ENCODE measurements at places on chromosomes 1 and 21.

- no peak for DNase-seq
These were observed 190.7 kb upstream of the KIAA0040 start for GRCh38 chr1:175383239-175383638.

GRCh38 chr1:7589080-7589735 lies 181.9 kb upstream of the VAMP3 start:
- no peak for DNase-seq

DNA sequence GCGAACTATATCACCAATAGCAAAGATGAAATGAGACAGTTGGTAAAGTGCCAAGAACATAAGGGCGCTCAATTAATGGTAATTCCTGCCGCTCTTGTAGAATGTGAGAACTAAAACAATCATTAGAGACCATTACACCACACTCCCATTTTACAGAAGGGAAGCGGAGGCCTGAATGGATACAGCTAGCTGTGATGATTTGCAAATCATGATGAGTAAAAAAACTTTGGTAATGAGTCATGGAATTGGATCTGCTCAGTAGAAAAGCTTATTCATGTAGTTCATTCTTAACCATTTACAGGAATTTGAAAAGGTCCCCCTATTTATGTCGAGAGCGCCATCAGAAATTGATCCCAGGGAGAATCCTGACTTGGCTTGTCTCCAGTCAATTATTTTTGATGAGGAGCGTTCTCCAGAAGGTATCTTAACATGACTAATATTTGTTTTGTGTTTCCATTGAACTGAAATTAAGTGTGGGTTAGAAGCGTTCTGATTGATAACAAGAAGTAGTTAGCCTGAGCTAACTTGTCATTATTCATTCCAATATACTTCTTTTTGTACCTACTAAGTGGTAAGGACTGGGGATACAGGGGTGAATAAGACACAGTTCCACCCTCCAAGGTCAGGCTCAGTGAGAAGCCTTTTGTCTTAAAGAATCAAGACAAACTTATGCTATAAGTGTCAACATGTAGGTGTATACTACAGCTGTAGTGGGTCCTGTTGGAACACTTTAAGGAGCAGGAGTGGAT lies 812 bp downstream of the TTC4 start:
- no peak for DNase-seq

DNA sequence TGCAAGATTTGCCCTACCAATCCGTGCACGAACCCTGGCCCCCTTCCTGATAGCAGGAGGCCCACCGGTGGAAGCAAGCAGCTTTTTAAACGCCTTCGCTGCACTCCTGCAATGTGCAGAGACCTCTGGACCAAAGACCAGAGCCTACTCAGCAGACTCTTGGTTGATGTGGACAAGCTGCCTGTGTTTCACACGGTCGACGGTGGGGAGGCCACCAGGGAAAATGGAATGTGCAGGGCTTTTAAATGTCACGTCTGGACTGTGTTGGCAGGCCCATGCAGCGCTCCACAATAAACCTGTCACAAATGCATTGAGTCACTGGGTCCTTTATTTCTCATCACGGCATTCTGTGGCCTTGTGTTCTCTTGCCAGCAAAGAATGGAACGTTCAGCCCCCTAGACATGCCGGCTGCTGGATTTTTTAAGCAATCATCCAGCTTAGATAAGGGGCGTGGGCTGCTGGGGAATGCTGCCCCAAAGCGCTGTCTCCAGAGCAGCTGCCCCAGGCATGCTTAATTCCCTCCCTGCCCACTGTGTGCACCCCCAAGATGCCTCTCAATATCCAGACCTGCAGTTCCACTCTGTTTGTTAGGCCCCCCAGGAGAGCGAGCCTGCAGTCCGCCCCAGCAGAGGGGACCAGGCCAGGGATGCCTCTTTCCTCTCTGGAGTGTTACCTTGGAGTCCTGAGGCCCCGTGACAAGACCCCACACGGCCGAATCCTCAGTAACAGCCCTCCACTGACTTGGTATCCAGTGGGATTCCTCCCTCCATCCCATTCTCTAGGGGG lies 71.3 kb downstream of the ATP5PO start:
- DNase-seq = no peak

GRCh38 chr1:119987112-119987511 lies 82.3 kb downstream of the NOTCH2 start:
- no peak for DNase-seq

GRCh38 chr1:168483539-168483938 lies 60.3 kb downstream of the XCL2 start:
- no peak for DNase-seq

DNA sequence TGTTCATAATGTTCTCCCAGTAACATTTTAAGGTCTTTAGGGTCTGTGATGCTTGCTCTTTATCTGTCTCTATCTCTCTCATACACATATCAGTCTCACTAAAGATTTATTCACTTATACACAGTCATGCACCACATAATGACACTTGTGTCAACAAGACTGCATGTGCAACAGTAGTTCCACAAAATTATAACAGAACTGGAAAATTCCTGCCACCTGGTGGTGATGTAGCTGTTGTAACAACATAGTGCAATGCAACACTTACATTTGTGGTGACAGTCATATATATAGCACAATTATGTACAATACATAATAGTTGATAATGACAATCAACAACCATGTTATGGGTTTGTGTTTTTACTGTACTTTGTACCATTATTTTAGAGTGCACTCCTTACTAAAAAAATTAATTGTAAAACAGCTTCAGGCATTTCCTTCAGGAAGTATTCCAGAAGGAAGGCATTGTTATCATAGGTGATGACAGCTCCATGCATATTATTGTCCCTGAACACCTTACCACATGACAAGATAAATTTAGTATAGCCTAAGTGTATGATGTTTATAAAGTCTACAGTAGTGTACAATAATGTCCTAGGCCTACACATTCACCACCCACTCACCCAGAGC lies 8.1 kb downstream of the TDRD5 start:
- no peak for DNase-seq
